ENCODE measurements at places on chromosomes 2 and 18. TPM values are rescaled to one million over a fixed set of nuclear protein-coding genes. Genes with fewer than 3 reads are reported as not detected.

RPRM gene
- not detected for total RNA-seq

ZNF804A gene
- 0.05 TPM for total RNA-seq

ANKRD62 gene
- not detected for total RNA-seq

NEUROD1 gene
- total RNA-seq, result not detected

DPP4 gene
- 0.35 TPM for total RNA-seq

MOCOS gene
- total RNA-seq, result 1.2 TPM

COL4A3 gene
- total RNA-seq, result not detected

MAP2 gene
- total RNA-seq, result 5.6 TPM

CHN1 gene
- 4.4 TPM for total RNA-seq

SCYGR4 gene
- not detected for total RNA-seq

ABHD1 gene
- total RNA-seq, result not detected

LRP2 gene
- not detected for total RNA-seq

NDUFS1 gene
- total RNA-seq, result 73.6 TPM

AFF3 gene
- 0.14 TPM for total RNA-seq

KCNE4 gene
- 0.35 TPM for total RNA-seq

FBXO41 gene
- 4.7 TPM for total RNA-seq

GTF2A1L gene
- total RNA-seq, result not detected

INPP5D gene
- total RNA-seq, result 24.9 TPM

FHL2 gene
- 67.6 TPM for total RNA-seq

POTEC gene
- not detected for total RNA-seq

Data from airway epithelial cell (primary cell).